Karpas-422 (cell line): ENCODE measurements at places on chromosomes 16 and 17.

DNA sequence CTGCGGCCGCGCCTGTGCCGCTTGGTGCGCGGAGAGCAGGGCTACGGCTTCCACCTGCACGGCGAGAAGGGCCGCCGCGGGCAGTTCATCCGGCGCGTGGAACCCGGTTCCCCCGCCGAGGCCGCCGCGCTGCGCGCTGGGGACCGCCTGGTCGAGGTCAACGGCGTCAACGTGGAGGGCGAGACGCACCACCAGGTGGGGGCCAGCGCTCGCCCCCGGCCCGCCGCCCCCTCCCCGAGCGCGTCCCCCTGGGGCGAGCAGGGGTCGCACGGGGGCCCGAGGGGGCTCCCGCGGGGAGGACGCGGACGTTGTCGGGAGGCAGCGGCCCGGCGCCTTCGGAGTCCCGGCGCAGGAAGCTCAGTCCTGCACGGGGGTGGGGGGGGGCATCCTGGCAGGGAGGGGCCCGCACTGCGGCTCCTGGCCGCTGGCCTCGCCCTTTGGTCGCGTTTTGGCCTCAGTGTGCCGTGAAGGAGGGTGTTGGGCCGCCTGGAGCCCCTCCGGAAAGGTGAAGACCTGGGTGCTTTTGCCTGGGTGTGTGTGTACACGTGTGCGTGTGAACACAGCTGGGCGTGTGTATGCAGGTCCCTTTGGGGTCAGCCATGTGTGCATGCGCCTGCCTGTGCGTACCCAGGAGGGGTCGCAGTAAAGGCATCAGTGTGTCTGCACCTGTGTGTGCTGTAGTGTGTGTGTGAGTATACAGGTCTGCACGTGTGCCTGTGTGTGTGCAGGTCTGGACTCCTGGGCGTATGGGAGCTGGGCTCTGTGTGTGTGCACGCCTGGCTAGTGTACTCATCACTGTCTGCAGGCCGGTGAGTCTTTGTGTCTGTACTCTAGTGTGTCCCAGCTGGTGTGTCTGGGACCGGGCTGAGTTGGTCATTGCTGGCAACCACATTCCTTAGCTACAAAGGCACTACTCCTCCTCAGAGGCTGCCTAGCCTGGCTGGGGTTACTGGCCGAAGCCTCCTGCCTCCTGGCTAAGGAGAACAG lies 615 bp downstream of the NHERF2 start:
- DNase-seq: no peak

GRCh38 chr17:7237761-7238419 lies 1.4 kb downstream of the PHF23 start:
- DNase-seq: peak; percentile 90

- peak; percentile 82 for DNase-seq
These were observed 58.2 kb upstream of the RPH3AL start for GRCh38 chr17:410543-411401.

DNA sequence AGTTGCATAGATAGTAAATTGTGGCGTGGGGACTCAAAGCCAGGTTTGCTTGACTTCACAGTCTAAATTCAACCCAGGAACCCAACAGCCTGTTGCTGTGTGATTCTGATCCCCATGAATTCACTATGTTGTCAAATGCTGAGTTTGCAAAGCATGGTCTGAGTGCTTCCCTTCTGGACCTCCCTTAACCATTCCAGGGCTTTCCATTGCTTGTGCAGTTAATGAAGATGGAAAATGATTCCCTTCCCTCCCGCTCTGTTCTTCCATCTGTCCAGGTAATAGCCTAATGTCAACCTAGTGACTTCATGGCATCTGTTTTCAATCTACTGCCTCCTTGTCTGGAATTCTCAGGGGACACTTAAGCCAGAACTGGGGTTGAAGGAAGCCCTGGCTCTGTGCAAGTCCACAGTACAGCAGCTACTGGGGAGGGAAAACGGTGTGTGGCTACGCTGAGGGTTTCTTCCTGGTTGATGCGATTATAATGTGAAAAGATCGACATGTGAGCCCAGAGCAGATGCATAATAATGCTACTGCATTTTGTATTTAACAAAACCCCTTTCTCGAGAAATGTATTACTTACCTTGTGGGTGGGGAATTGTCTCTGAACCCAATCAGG lies 206.7 kb downstream of the CDH13 start:
- DNase-seq: no peak

DNA sequence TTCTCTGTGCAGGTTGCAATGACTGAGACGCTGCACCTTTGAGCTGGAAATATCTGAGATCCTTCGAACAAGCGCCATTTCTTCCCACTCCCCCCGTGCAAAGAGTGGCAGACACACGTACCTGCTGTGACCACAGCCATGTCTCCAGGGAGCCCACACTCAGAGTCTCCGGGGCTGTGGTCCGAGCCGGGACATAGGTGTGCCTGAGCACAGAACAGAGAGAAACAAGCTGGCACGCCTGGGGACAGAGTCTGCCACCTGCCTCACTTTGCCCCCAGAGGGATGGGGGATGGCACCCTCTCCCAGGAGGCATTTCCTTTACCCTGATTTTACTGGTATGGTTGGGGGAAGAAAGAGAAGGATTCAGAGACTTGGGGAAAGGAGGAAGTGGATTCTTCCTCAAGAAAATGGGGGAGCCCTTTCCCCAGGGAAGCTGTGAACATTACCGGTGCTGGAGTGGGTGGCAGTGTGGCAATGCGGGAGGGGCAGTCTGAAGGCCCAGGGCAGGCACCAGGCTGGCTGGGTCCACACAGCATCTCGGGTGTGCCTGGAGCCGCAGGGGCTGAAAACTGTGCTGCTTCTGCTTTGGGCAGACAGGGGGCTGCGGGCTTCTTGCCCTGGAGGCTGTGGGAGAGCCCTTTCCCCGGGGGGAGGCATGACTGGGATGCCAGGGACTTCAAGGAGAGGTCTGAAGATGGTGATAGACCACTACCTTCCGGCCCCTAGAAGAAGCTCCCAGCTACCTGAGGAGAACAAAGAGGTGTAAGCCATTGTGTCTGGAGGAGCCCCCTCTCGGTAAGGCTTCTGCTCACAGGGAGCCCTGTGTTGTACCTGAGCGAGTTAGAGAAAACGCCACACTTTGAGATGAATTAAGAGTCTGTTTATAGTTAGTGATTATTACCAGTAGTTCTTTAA lies 6.6 kb upstream of the PIK3R6 start:
- no peak for DNase-seq

DNA sequence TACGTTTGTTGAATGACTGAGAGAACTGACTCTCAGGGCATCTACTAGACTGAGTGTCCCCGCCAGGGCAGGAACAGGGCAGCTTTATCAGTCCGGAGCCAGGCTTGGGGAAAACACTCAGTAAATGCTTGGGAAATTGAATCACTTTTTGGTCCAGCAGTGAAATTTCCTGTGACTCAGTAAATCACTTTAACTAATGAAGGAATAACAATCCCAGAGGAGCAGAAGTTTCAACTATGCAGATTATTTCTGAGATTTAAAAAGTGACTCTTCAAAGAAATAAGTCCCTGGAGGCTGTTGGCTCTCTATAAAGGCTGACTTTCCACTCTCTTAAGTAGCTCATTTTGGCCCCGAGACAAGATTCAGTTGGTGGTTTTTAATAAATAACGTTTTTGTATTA lies 101.8 kb downstream of the FOXL1 start:
- DNase-seq: no peak

GRCh38 chr16:27109666-27110523 lies 43.2 kb downstream of the C16orf82 start:
- DNase-seq: peak; percentile 83

DNA sequence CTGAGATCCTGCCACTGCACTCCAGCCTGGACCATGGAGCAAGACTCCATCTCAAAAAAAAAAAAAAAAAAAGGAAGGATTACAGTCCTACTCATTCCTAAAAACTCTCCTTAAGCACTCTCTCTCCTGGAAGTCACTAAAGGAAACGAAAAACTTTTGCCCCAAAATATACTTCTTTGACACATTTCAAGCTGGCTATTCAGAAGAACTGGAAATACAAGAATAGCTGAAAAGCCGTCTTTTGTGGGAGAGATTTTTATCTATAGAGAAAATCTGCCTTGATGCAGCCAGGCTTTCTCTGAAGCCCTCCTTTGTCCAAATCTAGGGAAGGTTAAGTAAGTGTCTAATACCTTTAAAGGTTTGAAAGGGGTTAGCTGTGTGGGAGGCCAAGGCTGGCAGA lies 16.9 kb upstream of the MARVELD3 start:
- DNase-seq: no peak

DNA sequence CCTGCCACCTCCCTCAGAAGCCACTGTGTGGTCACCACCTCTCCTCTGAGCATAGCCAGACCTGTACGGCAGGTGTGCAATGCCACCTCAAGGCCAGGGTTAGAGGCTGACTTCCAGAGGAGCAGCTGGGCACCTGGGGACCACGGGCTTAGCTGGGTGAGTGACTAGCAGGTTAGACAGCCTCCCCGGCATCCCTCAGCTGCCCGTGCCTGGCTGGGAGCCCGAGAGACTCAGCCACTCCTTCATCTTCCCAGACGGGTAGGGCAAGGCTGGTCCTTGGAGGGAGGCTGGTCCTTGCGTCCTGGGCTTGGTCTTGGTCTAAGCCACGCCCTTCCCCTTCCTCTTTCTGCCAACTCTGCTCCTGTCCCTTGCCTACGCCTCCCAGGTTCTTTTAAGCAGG lies 7.8 kb downstream of the CRHR1 start:
- DNase-seq: no peak

DNA sequence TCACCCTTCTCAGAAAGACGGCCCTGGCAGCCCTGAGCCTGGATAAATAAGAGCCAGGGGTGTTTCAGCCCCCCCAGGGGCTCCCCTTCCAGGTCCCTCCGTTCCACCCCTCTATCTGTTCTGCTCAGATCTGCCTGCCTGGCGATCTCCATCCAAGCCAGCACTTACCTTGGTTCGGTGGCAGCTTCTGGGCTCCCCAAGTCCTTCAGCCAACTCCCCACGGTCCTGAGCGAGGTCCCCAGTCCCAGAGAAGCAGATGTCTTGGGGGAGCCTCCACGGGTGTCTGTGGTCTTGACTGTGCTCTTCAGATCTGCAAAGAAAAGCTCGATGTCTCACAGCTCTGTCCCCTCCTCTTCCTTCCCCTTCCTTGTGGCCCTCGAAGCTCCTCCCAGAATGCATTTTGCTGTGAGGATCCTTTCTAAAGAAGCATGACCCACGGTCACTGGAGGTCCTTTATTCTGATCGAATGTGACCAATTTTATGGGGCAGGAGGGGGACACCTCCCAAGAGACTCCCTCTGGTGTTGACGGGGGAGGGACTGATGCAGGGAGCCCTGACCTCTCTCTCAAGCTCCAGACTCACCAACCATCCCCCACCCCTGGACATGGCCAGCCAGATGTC lies at the start of gene PIK3R6:
Gene PIK3R6, minus strand, starts transcription at position 314 of the 621 bp plus-strand sequence. CDS start 17,880 bp downstream, outside the sequence.
- no peak for DNase-seq

DNA sequence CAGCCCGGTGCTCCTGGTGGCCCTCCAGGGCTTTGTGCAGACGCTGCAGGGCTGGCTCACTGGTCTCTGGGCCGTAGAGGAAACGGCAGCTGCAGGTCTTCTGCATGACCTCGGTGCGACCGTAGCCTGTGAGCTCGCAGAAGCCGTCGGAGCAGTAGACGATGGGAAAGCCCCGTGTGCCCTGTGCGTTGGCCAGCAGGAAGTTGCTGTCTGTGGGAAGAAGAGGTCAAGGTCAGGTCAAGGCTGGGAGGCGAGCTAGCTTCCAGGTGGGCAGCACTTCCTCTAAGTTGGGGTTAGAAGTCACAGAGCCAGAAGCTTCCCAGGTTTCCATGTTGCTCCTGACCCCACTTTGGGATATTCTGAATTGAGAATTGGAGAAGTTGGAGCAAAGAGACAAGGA lies 2.1 kb downstream of the KCNH4 start:
- DNase-seq: no peak

DNA sequence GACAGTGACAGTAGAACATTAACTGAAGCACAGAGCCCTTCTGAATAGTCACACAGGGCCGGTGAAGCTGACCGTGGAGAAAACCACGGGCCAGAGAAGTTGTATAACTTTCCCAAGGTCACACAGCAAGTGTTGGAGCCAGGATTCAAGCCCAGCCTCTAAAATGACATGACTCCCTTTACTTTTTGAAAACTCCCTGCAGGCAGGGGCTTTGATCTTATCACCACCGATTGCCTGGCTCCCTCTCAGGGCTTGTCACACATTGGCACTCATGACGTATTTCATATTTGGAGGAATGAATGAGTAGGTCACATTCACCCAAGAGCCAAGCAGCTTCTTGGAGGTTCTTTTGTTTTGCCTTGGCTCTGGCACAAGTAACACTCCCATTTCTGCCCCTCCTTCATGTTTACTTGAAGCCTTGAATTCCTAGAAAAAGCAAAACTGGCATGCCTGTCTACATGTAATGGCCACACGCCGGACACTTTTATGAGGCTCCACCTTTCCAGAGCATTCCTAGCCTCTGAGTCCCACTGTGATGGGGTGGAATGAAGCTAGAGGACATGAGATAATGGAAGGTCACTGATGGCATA lies 13.3 kb upstream of the RBBP6 start:
- DNase-seq: no peak

DNA sequence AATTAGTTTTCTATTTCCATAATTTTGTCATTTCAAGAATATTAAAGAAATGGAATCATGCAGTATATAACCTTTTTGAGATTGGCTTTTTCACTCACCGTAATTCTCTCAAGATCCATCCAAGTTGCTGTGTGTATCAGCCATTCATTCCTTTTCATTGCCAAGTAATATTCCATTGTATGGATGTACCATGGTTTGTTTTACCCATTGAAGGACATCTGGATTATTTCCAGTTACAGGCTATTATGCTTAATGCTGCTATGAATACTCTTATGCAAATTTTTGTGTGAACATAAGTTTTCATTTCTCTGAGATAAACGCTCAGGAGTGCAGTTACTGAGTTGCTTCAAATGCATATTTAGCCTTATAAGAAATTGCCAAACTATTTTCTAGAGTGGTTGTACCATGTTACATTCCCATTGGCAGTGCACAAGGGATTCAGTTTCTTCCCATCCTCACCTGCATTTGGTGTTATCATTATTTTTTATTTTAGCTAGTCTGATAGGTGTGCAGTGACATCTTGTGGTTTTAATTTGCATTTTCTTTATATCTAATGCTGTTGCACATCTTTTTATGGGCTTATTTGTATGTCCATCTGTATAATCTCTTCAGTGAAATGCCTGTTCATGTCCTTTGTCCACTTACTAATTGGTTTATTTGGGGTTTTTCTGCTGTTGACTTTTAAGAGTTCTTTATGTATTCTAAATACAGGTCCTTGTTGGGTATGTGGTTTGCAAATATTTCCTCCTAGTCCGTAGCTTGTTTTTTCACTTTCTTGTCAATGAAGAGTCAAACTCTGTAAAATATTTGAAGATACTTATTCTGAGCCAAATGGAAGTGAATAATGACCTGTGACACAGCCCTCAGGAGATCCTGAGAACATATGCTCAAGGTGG lies 32.7 kb downstream of the BMERB1 start:
- DNase-seq: peak; percentile 62

DNA sequence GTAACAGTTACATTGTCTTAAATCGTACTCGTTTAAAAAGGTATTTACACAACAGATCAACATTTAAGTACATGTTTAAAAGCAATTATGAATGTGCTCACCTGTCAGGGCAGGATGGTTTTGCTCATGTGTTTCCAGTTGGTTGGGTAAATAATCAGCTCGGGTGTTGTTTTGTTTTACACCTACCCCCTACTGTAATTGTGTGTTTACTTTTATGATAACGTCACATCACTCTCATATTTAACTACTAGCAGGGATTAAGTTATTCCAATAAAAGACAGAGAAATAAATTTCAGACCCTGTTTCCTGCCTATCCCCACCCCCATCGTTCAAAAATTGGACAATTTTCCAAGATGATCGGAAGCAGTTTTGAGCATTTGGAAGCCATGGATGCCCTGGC lies 390.2 kb downstream of the SEC14L1 start:
- no peak for DNase-seq
